ENCODE measurements at places on chromosomes 1 and 21.
A peak's percentile ranks its signal among the peaks of the same experiment; 100 is the strongest.

DNA sequence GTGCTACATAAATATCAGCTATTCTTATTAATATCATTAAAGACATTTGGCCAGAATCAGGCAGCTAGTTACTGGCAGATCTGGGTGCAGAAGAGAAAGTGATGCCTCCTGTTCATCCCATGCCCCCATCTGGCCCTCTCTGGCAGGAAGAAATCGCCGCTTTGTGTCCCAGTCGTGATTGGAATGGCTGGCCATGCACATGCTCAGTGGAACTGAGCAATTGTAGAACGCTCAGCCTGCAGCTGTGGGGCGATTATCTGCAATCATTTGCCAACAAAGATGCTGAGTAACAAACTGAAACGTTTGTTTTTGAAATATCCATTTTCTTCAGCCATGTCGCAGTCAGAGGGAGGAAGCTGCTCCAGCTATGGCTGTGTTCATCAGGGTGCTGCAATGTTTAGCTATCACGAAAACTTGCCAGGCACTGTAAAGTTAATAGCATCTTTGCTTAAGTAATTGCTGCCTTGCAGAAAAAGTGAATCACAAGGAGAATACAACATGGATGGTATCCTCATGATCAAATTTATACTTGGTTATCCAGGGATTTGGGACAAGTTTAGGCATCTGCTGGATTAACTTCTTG is 36.5 kb downstream of the NGF start:
- DNase-seq: no peak

GRCh38 chr1:153343811-153344717 is 4.6 kb downstream of the PGLYRP4 start:
- no peak for DNase-seq

GRCh38 chr21:44552136-44552535 is 831 bp upstream of the KRTAP10-2 start:
- DNase-seq: no peak

GRCh38 chr1:62384276-62385005 is 52.4 kb upstream of the USP1 start:
- no peak for DNase-seq

GRCh38 chr1:205613854-205614412 is 17.9 kb downstream of the ELK4 start:
- no peak for DNase-seq

DNA sequence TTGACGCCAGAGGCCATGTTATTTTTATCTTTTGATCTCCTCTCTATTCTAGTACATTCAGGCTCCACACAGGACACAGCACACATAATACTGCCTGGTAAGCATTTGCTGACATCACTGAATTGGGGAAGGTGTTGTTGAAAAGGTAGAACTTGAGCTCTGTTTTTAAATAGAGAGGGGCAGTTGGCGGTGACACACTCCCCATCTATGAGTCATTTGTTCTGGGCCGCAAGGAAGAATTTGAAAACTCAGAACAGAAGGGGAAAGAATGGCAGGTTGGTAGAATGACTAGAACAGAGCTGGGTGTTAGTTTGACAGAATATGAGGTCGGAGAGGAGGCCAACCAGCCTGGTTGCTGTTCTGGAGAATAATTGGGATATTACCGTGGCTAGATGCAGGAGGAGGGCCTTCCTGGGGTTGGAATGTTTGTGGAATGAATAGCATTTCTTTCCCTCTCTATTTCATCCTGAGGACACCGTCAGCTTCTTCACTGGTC is 52.1 kb upstream of the ERRFI1 start:
- no peak for DNase-seq

GRCh38 chr1:224592636-224593582 is 23.2 kb upstream of the CNIH3 start:
- DNase-seq: no peak

DNA sequence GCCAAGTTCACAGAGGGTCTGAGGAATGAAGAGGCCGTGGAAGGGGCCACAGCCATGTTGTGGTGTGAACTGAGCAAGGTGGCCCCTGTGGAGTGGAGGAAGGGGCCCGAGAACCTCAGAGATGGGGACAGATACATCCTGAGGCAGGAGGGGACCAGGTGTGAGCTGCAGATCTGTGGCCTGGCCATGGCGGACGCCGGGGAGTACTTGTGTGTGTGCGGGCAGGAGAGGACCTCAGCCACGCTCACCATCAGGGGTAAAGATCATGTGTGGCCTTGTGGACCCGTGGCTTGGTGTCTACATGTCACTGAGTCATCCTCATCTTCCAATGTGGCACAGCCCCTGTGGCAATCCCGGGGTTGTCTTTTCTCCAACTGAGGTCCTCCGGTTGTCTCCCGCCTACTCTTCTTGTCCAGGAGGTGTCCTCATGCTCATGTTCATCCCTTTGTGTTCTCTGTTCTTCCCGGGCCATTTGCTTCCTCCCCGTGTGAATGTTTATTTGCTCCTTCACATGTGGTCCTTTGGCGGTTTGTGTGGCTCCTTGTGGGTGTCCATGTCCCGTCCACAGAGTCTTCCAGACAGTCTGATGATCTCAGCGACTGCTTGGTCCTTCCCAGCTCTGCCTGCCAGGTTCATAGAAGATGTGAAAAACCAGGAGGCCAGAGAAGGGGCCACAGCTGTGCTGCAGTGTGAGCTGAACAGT is 84.2 kb downstream of the OBSCN start:
- no peak for DNase-seq

DNA sequence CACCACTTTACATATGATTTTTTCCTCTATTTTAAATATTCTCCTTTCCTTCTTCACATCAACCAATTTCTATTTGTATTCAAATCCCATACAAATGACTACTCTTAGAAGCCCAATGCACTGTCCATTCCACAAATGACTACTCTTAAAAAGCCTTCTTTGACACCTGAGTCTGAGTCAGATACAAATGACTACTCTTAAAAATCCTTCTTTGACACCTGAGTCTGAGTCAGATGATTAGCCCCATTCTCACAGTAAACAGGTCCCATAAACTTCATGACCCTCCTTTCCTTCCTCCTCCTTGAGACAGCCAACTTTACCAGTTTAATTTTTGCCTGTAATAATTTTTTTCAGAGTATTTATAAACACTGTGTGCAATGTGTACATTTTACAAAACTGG is 231.3 kb upstream of the USP25 start:
- DNase-seq: no peak

GRCh38 chr1:56509713-56510641 is 69.4 kb downstream of the PLPP3 start:
- DNase-seq: no peak

- DNase-seq: no peak
These were observed 58.5 kb upstream of the IVNS1ABP start for GRCh38 chr1:185375583-185375982.

DNA sequence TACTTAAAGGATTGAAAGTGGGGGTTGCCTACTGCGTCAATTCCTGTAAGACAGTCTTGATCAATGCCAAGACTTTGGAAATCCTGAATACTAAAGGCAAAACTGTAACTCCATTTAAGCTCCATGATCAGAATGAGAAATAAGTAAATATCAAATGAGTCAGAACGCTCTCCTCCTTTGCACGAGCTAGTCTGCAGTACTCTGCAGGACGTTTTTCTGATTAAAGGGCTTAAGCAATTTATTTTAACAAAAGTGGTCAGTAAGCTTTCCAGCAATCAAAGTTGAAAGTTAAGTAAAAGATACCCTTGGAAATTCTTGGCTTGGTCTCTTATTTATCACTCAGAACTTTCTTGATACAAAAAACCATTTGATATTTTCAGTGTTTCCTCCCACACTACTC is 35.7 kb upstream of the ARHGAP29 start:
- DNase-seq: no peak

DNA sequence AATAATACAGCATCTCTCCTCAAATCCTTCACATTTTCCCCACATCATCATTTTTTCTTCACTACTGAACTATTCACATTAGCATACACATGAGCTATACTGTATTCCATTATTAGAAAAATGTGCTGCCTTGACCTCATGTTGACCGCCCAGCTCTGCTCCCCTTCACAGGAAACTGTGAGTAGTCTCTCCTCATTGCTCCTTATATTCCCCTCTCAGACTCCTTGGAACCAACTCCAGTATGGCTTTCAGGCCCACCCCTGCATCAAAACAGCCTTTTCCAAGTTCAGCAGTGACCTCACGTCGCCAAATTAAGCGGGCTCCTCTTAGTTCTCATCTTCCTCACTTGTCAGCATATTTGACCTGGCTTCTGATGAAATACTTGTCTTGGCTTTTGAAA is 59.2 kb upstream of the SPAG17 start:
- DNase-seq: no peak

- DNase-seq: no peak
These were observed 10.7 kb downstream of the ENAH start for GRCh38 chr1:225642177-225642576.

- DNase-seq: no peak
These were observed 639 bp upstream of the IPO9 start for GRCh38 chr1:201828217-201828819.

GRCh38 chr1:216670118-216670883 is 52.9 kb downstream of the ESRRG start:
- DNase-seq: no peak

GRCh38 chr21:25343774-25344545 is 263.3 kb downstream of the MRPL39 start:
- no peak for DNase-seq

DNA sequence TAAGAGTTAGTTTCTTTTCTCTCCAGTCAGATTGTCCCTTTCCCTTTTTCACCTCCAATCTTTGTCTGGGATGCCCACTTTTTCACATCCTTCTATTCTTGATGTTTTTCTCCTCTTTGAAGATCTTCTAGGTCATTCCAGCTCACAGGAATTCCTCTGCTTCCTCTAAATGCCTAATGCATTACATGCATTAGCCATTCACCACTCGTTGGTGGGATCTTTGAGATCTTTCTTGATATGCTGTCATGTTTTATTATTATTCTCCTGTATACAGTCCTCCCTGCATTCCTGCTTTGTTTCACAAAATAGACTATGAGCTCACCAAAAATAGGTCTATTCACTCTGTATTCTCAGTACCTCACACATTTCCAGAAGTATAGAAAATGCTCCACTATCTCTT is 129.0 kb downstream of the LYPLAL1 start:
- no peak for DNase-seq

- DNase-seq: no peak
These were observed 130.7 kb downstream of the FAM78B start for GRCh38 chr1:166036092-166036491.

DNA sequence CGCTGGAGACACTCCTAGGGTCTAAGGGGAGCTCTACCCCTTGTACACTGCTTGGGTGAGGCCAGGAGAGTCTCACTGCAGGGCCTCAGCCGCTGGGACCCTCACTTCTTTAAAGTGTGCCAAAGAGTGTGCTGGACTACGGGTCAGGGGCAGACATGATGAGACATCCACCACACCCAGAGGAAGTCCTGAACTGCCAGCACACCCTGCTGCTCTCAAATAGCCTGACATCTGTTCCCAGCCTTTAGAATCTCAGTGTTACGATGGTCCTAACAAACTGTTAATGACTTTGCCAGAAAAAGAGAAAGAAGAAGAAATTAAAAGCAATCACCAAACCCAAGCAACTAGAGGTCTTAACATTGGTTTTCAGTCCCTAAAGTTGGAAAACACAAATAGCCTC is 49.0 kb downstream of the MRPL37 start:
- no peak for DNase-seq

- DNase-seq: peak; percentile 86
These were observed 8.7 kb upstream of the UMODL1 start for GRCh38 chr21:42062236-42063022.

DNA sequence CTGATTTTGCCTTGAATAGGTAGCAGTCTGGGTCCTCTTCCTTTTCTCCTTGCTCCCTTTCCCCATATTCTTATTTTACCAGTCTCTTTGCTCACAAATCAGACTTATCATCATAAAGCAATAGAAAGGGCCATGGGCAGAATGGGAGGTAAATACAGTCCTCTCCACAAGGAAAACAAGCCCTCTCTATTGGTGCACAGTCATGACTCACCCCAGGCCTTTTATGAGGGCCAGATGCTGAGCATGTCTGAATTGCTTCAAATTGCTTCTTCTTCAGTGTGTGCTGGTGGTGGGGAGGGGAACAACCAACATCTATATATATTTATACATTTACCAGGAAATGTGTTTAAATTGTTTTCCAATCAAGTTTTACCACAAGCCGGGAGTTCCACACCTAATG is 75.2 kb downstream of the GFI1 start:
- DNase-seq: no peak

GRCh38 chr1:205008896-205009295 is 34.1 kb upstream of the CNTN2 start:
- no peak for DNase-seq

GRCh38 chr1:17523321-17524041 is 16.0 kb upstream of the ARHGEF10L start:
- no peak for DNase-seq

DNA sequence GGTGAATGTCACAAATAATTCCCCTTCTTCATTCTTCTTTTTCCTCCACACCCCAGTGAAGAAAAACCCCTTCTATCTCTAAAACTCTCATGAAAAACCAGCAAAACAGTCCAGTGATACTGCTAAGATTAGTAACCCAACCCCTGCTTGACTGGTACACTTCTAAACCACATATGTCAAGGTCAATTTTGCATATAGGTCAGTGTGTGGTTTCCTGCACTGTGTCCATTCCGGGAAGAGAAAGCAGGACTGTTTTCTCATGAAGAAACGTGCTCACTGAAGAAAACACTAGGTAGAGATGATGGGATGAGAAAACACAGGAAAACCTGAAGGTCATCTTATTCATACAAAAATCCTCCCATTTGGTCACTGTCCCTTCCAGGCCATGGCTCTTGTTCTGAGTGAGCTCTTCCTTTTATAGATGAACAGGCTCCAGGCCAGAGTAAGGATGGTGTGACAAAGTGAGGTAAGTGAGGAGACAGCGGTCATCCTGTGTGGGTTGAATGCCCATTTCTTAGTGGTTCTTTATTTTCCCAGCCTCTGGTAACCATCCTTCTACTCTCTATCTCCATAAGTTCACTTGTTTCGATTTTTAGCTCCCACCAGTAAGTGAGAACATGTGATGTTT is 122.7 kb downstream of the FASLG start:
- peak; percentile 14 for DNase-seq

DNA sequence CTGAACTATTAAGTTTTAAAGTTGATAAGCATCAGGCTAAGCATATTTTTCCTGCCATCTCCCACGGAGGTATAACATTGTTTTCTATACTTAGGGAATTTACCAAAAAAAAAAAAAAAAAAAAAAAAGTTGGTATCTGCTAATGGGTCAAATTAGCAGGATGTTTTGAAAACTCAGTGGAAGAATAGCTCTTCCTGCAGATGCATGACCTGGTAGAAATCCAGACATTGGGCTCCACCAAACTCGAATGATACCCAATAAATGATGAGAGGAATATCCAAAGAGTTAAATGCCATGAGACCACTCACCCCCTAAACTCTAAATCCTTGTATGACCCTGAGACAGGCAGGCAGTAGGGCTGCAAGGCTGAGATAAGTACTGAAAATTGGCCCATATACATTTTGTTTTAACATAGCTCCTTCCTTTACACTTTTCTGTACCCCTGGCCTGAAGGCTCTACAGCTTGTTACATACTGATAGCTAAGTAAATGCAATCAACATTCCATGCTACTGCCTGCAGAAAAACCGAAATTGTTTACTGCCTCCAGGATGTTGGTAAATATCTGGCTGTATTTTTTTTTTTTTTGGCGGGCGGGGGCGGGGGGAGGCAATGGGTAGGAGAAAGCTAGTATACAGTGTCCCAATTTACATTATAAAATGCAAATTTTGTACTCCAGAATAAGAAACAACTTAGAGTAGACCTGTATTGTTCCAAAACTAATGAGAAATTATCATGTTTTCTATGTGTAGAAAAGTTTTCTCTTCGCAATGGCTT is 57.6 kb downstream of the NFIA start:
- DNase-seq: no peak

Data from GM13977 (cell line).